Activated naive CD8-positive, alpha-beta T cell treated with anti-CD3 and anti-CD28 coated beads, Interleukin-2, amount 50 U/mL, for 24 hours (primary cell): ENCODE measurements at places on chromosomes 13 and 19.

DNA sequence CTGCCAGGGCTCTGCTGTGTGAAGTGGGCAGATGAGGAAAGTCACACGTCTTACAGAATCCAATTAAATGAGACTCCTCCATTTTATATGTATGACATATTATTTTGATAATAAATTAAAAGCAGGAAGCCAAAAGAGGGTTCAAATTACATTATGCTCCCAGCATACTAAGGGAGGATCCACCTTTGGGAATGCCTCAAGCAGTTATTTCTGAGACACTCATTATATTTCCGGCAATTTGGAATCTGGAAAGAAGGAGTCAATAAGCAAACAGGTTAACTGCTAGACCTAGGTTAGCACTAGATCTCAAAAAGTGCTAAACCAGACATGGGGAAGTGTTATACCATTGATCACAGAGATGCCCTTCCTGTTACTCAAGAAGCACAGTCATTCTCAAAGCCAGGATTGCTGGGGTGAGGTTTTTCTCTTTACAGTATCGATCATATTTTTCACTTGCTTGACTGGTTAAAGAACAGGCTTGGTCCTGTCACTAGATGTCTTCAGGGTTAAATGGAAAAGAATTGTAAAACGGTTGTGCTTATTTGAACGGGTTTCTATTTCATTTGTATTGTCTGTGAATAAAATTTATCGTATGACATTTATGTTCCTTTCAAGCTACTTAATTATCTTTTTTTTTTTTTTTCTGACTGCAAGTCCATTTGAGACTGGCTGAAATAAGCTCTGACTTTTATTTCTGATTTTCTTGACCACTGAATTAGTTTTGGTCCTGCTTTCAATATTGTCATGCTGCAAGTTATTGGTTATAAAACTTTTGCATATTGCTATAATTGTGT is 523.2 kb downstream of the KLF12 start:
- no peak overlapping the region for H3K27ac ChIP-seq
- no peaks in the 10 kb centered on the region for H3K4me1 ChIP-seq
- no peak overlapping the region for H3K4me3 ChIP-seq
- DNase-seq = no peak
- H3K27me3 ChIP-seq = no peaks in the 10 kb centered on the region
- H3K36me3 ChIP-seq = no peaks in the 10 kb centered on the region

DNA sequence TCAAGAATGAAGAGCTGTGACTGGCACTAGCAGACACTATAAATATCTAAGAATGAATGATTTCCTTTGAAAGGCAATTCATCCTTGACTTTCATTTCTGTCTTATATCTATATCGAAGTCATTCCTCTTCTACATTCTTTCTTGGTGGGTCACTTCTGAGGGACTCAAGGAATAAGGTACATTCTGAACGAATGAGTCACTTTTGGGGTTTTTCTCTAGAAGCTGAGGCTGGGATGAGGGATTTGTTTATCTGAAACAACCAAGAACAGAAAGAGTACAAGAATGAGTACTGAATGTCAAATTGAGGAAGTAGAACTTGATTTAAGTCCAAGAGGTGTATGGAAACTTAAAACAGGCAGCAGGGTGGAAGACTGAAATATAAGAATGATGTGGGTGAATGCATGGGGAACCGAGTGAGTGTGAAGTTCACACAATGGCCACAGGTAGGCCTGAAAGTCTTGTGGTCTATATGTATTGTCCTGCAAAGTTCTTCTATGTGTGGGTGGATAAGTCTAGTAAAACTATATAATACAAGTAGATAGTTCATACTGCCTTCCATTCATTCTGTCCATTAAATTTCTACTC is 343.9 kb downstream of the OXGR1 start:
- H3K4me1 ChIP-seq = no peaks in the 10 kb centered on the region
- no peaks in the 10 kb centered on the region for H3K27me3 ChIP-seq
- H3K36me3 ChIP-seq = no peaks in the 10 kb centered on the region
- no peak overlapping the region for H3K27ac ChIP-seq

DNA sequence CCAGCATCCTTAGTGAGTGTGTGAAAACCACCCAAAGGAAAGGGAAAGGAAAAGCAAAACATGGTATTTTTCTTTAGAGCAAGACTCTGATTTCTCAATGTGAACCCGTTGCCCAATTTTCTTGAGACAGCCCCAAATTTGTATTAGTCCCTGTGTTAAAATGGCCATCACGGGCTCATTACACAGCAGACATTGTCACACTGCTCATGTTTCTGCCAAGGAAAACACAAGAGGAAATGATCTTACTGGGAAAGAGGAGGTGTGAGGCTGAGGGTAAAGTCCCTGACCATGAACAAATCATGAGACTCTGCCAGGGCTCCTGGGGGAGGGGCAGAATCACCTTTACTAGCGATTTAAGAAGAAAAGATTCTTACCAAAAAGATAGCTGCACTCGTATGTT is 54.4 kb downstream of the FAM124A start:
- no peak overlapping the region for H3K27ac ChIP-seq
- no peaks in the 10 kb centered on the region for H3K36me3 ChIP-seq
- H3K4me3 ChIP-seq = no peak overlapping the region
- no peaks in the 10 kb centered on the region for H3K27me3 ChIP-seq
- peaks cover 1% of the 10 kb centered on the region for H3K4me1 ChIP-seq

- H3K27me3 ChIP-seq = peaks cover 2% of the 10 kb centered on the region
- peaks cover 28% of the 10 kb centered on the region for H3K4me1 ChIP-seq
- no peaks in the 10 kb centered on the region for H3K36me3 ChIP-seq
- H3K4me3 ChIP-seq = no peak overlapping the region
Measured at GRCh38 chr13:30333616-30334015, 26.3 kb upstream of the KATNAL1 start.

GRCh38 chr13:28531077-28531844 is 36.3 kb upstream of the FLT1 start:
- DNase-seq = no peak
- H3K27ac ChIP-seq = no peak overlapping the region
- peaks cover 34% of the 10 kb centered on the region for H3K27me3 ChIP-seq
- peaks cover 4% of the 10 kb centered on the region for H3K4me1 ChIP-seq
- no peaks in the 10 kb centered on the region for H3K36me3 ChIP-seq

DNA sequence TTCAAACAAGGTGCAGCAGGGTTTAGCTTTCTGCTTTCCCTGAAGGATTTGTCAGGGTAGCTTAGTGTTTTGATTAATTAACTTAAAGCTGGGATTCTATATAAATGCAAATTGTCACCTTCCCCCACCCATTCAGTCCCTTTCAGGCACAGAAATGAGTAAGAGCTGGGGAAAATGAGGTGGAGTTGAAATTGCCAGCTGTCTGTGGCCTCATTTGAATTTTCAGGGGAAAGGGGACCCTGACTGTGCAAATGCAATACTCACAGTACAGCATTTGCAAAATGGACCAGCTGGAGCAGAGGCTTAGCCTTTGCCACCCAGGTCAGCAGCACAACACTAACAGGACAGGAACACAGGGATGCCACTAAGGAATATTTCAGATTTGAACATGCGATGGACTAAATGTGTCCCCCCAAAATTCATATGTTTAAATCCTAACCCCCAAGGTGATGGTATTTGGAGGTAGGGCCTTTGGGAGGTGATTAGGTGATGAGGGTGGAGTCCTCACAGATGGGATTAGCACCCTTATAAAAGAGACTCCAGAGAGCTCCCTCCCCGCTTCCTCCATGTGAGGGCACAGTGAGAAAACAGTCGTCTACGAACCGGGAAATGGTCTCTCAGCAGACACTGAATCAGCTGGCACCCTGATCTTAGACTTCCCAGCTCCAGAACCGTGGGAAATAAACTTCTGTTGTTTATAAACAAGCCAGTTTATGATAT is 59.5 kb upstream of the CYSLTR2 start:
- H3K27ac ChIP-seq = no peak overlapping the region
- H3K27me3 ChIP-seq = no peaks in the 10 kb centered on the region
- H3K4me1 ChIP-seq = peaks cover 15% of the 10 kb centered on the region
- H3K36me3 ChIP-seq = no peaks in the 10 kb centered on the region
- no peak overlapping the region for H3K4me3 ChIP-seq

DNA sequence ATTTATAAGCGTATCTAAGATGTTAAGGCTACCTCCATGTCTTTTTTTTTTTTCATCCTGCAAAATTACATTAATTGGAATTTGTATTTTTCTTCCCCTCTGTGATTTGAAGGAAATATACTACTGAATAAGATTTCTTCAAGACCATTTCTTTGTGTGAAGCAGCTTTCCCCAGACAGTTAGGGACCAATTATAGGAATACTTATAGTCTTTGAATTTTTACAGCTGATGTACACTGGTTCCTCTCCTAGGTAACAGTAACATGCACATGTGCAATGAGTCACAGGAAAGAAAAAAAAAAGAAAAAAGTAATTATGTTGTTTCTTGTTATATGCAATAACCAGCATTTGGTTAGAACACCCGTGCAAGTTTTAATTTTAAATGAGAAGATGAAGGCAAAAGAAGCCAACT is 82.0 kb downstream of the PCDH9 start:
- no peaks in the 10 kb centered on the region for H3K27me3 ChIP-seq
- H3K4me1 ChIP-seq = peaks cover 4% of the 10 kb centered on the region
- no peaks in the 10 kb centered on the region for H3K36me3 ChIP-seq
- H3K27ac ChIP-seq = no peak overlapping the region
- no peak for DNase-seq

DNA sequence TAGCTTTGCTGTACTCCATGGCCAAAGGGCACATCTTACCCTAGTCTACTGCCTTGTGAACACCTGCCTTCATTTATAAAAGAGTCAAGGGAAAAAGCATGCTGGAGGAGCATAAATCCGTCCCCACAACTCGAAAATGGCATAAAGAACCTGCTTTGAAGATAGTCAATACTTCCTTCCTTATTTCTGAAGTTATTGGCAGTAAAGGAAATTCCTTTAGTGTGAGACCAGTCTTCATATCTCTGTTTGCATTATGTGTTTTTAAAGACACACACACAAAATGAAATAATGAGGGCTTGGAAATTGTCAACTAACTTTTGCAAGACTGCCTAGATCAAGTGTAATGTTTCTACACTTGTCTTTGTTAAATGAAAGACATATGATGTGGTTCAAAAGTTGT is 408.4 kb downstream of the SPRY2 start:
- no peak overlapping the region for H3K4me3 ChIP-seq
- no peak for DNase-seq
- no peak overlapping the region for H3K27ac ChIP-seq
- no peaks in the 10 kb centered on the region for H3K4me1 ChIP-seq
- H3K36me3 ChIP-seq = no peaks in the 10 kb centered on the region

GRCh38 chr19:40303765-40304164 is 18.6 kb upstream of the AKT2 start:
- DNase-seq = no peak
- H3K36me3 ChIP-seq = no peaks in the 10 kb centered on the region
- no peaks in the 10 kb centered on the region for H3K4me1 ChIP-seq
- H3K27me3 ChIP-seq = no peaks in the 10 kb centered on the region

DNA sequence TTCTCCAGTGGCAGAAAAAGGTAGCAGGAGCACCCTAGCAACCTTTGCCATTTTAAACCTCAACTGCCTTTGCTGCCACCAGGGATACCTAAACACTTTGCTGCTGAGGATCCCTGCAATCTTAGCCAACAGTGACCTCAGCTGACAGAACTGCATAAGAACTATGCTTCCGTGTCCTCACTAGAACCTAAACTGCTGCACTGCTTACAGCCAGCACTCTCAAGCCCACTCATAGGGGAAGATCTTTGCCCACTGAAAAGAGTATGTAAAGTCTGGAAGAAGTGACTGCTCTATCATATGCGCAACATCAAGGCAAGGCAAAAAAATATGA is 270.0 kb upstream of the PCDH20 start:
- no peak overlapping the region for H3K27ac ChIP-seq
- H3K4me3 ChIP-seq = no peak overlapping the region
- H3K36me3 ChIP-seq = no peaks in the 10 kb centered on the region
- H3K4me1 ChIP-seq = no peaks in the 10 kb centered on the region

- H3K36me3 ChIP-seq = peaks cover 17% of the 10 kb centered on the region
- H3K4me1 ChIP-seq = peaks cover 7% of the 10 kb centered on the region
- H3K27me3 ChIP-seq = peaks cover 7% of the 10 kb centered on the region
- H3K27ac ChIP-seq = peak overlapping the region; percentile 65
- peak; percentile 79 for DNase-seq
Measured at GRCh38 chr19:44207126-44207803, 5.1 kb upstream of the ZNF227 start.

DNA sequence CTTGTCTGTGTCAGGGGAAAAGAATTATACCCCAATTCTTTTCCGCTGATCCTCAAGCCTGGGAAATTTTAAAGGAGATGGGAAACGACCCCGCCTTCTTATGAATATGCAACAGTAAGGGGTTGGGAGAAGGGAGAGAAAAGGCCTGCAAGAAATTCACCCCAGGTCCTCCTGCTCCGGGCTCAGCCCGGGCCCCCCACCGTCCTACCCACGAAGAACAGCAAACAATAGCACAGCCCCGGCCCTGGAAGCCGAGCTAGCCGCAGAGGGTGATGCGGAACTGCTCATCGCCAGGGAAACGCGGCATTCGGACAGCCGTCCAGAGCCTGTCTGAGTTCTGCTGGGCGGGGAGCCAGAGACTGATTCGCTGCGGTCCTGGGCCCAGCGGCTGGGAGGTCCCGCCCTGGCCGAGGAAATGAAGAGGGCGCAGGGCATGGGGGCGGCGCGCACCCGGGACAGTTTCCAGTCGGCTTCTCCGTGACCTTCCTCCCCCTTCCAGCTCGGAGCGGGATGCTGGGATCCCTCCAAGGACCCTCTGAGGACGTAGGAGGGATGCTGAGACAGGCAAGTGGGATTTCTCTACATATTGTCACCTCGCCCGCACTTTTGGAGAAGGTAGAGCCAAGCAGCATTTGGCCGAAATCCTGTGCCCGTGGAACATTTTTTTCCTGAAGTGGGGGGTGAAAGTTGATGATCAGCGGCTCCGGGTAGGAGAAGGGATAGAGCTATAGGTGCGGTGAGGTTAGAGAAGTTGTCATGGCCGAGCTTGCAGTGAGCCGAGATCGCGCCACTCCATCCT is 82.3 kb upstream of the C1QTNF9B start:
- H3K4me1 ChIP-seq = peaks cover 15% of the 10 kb centered on the region
- no peaks in the 10 kb centered on the region for H3K36me3 ChIP-seq
- peaks cover 22% of the 10 kb centered on the region for H3K27me3 ChIP-seq
- peak; percentile 38 for DNase-seq

GRCh38 chr19:34474233-34474989 is 7.1 kb upstream of the WTIP start:
- peaks cover 19% of the 10 kb centered on the region for H3K4me1 ChIP-seq
- H3K27me3 ChIP-seq = no peaks in the 10 kb centered on the region
- H3K27ac ChIP-seq = peak overlapping the region; percentile 72
- H3K4me3 ChIP-seq = no peak overlapping the region
- DNase-seq = no peak

- H3K27me3 ChIP-seq = peaks cover 55% of the 10 kb centered on the region
- peak; percentile 89 for DNase-seq
- H3K4me1 ChIP-seq = peaks cover 54% of the 10 kb centered on the region
- H3K36me3 ChIP-seq = peaks cover 19% of the 10 kb centered on the region
- peak overlapping the region; percentile 89 for H3K27ac ChIP-seq
- H3K4me3 ChIP-seq = peak overlapping the region; percentile 75
Measured at GRCh38 chr19:50333235-50333736, 4.1 kb upstream of the KCNC3 start.

GRCh38 chr19:29928831-29929230 is 13.2 kb upstream of the URI1 start:
- DNase-seq = no peak
- H3K27me3 ChIP-seq = peaks cover 9% of the 10 kb centered on the region
- no peak overlapping the region for H3K27ac ChIP-seq
- H3K36me3 ChIP-seq = no peaks in the 10 kb centered on the region
- no peak overlapping the region for H3K4me3 ChIP-seq
- H3K4me1 ChIP-seq = no peaks in the 10 kb centered on the region

- DNase-seq = peak; percentile 96
- H3K27me3 ChIP-seq = peaks cover 7% of the 10 kb centered on the region
- peaks cover 32% of the 10 kb centered on the region for H3K4me1 ChIP-seq
- H3K36me3 ChIP-seq = no peaks in the 10 kb centered on the region
Measured at GRCh38 chr13:30114571-30115256, 192.6 kb downstream of the KATNAL1 start.
